Activated CD4-positive, alpha-beta memory T cell treated with anti-CD3 and anti-CD28 coated beads for 36 hours (primary cell): ENCODE measurements at places on chromosomes 11 and 22. TPM values are rescaled to one million over a fixed set of nuclear protein-coding genes. Genes with fewer than 3 reads are reported as not detected.

Gene CAPN5
- total RNA-seq = 1.1 TPM

Gene OR10D3
- total RNA-seq = not detected

Gene CHRNA10
- 1.0 TPM for total RNA-seq

Gene RBMXL2
- not detected for total RNA-seq

Gene RIMBP3C
- 0.46 TPM for total RNA-seq

Gene OVOL1
- not detected for total RNA-seq

Gene AMPD3
- total RNA-seq = 25.7 TPM

Gene MUC6
- total RNA-seq = not detected

Gene PSMA1
- 332 TPM for total RNA-seq

Gene ISX
- not detected for total RNA-seq

Gene INS
- not detected for total RNA-seq

Gene C22orf15
- 0.31 TPM for total RNA-seq

Gene THAP12
- 49.2 TPM for total RNA-seq

Gene LINC01488
- not detected for total RNA-seq

Gene CBL
- total RNA-seq = 31.2 TPM

Gene RASSF7
- total RNA-seq = 18.8 TPM

Gene PGA4
- total RNA-seq = not detected

GRCh38 chr11:76336597-76336996, 44.3 kb downstream of the THAP12 start:
- peaks cover 21% of the 10 kb centered on the region for H3K4me1 ChIP-seq
- H3K27me3 ChIP-seq = no peaks in the 10 kb centered on the region
- no peak overlapping the region for H3K4me3 ChIP-seq

GRCh38 chr11:120912504-120912903, 111.4 kb upstream of the TBCEL start:
- no peak overlapping the region for H3K27ac ChIP-seq
- no peaks in the 10 kb centered on the region for H3K4me1 ChIP-seq
- no peak for DNase-seq
- no peak overlapping the region for H3K4me3 ChIP-seq
- no peaks in the 10 kb centered on the region for H3K36me3 ChIP-seq
- peaks cover 7% of the 10 kb centered on the region for H3K27me3 ChIP-seq

GRCh38 chr11:33652930-33653329, 47.7 kb downstream of the C11orf91 start:
- H3K4me1 ChIP-seq = no peaks in the 10 kb centered on the region
- no peak overlapping the region for H3K27ac ChIP-seq
- no peak for DNase-seq
- no peak overlapping the region for H3K4me3 ChIP-seq

DNA sequence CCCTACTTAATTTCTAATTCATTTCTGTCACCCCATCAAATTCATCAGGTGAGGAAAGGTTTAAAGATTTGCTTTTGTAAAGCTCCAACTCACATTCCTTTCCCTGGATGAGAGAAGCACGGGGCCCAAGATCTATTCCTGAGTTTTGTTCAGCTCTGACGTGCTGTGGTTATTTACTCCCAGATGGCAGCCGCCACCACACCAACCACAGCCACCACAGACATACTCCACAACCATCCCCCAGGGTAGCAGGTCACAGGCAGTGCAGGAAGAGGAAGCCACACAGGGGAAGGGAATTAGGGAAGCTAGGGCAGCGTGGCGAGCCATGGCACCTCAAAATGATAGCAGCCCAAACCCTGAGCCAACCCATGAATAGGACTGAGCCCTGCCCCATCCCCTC, 63.5 kb upstream of the CSNK2A3 start:
- no peak overlapping the region for H3K27ac ChIP-seq
- no peak overlapping the region for H3K4me3 ChIP-seq
- peaks cover 12% of the 10 kb centered on the region for H3K27me3 ChIP-seq
- DNase-seq = no peak

GRCh38 chr11:93585758-93586157, 42.6 kb upstream of the SMCO4 start:
- no peak for DNase-seq
- no peak overlapping the region for H3K27ac ChIP-seq
- H3K36me3 ChIP-seq = no peaks in the 10 kb centered on the region
- H3K4me3 ChIP-seq = no peak overlapping the region
- peaks cover 9% of the 10 kb centered on the region for H3K27me3 ChIP-seq

- H3K4me1 ChIP-seq = peaks cover 21% of the 10 kb centered on the region
- H3K27ac ChIP-seq = peak overlapping the region; percentile 19
- H3K36me3 ChIP-seq = peaks cover 45% of the 10 kb centered on the region
- DNase-seq = no peak
- H3K4me3 ChIP-seq = no peak overlapping the region
Observed at GRCh38 chr11:72002841-72003775, 4.4 kb downstream of the IL18BP start.

DNA sequence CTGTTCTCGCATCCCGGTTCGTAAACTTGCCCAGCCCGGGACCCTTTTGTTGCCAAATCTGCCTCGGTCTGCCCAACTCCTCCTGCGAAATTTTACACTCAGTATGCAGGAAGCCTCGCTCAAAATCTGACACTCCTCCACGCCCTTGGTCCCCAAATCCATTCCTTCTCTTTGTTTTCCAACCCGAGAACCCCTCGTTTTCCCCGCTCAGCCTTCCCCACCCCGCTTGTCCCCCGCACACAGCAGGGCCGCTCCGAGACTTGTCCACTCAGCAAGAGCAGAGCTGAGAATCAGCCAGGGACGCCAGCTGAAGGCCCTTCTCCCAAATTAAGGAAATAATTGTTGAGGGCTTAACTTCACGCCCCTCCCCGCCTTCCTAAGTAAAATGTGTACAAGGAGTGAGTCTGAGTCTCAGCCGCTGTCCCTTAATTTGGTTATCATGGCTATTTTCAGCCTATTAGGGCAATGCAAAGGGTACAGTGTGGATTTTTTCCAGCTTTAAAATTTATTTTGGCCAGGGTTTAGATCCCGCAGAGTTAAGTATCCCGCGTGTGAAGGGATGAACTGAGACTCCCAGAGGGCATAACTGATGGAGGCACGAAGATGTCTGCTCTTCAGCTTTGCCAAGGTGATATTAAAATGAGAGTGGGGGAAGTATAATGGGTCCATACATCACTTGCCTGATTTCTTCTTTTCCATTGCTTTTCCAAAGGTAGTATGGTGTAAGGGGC, 581 bp upstream of the FBXO3 start:
- no peak for DNase-seq
- peak overlapping the region; percentile 80 for H3K4me3 ChIP-seq
- no peak overlapping the region for H3K27ac ChIP-seq
- H3K36me3 ChIP-seq = peaks cover 4% of the 10 kb centered on the region

GRCh38 chr11:10663990-10664389, 29.6 kb downstream of the IRAG1 start:
- H3K27me3 ChIP-seq = peaks cover 6% of the 10 kb centered on the region
- no peak overlapping the region for H3K4me3 ChIP-seq
- no peaks in the 10 kb centered on the region for H3K36me3 ChIP-seq
- no peak for DNase-seq
- peaks cover 6% of the 10 kb centered on the region for H3K4me1 ChIP-seq

DNA sequence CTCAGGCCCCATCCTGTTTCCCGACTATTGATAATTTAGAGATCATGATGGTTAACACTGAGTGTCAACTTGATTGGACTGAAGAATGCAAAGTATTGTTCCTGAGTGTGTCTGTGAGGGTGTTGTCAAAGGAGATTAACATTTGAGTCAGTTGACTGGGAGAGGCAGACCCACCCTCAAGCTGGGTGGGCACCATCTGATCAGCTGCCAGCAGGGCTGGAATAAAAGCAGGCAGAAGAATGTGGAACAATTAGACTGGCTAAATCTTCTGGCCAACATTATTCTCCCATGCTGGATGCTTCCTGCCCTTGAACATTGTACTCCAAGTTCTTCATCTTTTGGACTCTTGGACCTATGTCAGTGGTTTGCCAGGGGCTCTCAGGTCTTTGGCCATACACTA, 1170.0 kb upstream of the CNTN5 start:
- no peak overlapping the region for H3K4me3 ChIP-seq
- no peaks in the 10 kb centered on the region for H3K4me1 ChIP-seq
- H3K27ac ChIP-seq = no peak overlapping the region
- H3K36me3 ChIP-seq = no peaks in the 10 kb centered on the region
- DNase-seq = no peak

DNA sequence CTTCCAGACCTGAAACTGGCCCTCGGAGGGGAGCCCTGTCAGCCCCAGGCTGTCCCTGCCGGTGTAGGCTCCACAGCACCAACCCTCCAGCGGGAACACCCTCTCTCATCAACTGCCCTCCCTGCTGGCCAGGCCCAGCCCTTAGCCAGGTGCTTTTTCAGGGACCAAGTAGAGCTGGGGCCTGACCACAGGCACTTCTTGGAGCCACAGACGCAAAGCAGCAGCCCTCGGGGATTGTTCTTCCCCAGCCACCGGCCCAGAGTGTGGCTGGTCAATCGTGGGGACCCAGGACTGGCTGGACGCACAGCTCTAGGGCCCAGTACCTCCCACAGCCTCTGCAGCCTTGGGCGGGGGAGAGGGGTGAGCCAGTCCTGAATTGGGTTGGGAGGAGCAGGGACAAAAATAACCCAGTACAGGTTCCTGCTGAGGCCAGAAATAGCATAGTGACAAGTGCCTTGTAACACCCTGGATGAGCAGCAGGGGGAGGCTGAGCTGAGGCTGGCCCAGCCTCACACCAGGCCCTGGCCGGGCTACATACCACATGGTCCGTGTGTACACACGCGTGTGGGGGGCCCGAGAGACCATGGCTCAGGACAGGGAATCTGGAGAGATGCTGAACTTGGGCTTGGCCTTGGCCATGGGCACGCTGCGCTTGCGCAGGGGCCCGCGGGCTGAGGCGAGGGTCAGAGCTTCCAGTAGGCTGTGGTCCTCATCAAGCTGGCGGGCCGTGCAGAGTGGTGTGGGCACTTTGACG, 2.0 kb downstream of the KCNJ11 start:
- H3K27ac ChIP-seq = no peak overlapping the region
- H3K4me3 ChIP-seq = no peak overlapping the region
- no peaks in the 10 kb centered on the region for H3K4me1 ChIP-seq
- DNase-seq = peak; percentile 56
- peaks cover 4% of the 10 kb centered on the region for H3K27me3 ChIP-seq

DNA sequence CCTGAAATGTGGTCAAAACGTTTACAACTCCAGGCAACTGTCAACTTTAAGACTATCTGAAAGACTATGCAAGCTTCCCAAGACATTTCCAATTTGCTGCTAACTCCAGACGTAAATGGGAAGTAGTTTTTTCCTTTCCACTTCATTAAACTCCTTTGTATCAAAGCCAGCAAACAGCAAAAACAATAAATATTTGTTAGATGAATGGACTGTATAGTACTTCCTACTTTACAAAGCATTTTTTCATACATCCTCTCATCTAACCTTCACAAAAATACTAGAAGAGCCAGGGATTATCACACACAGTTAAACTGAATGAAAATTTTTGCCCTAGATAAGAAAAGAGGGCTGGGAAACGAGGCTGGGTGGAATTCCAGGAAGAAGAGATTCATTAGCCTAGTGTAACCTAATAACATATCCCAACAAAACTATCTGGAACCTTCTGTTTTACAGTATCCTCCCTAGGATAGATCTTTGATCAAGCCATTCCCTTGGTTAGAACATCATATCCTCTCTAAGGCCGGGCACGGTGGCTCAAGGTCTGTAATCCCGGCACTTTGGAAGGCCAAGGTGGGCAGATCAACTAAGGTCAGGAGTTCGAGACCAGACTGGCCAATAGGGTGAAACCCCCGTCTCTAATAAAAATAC, 10.4 kb downstream of the NUP98 start:
- peaks cover 76% of the 10 kb centered on the region for H3K4me1 ChIP-seq
- H3K36me3 ChIP-seq = peaks cover 9% of the 10 kb centered on the region
- no peak overlapping the region for H3K4me3 ChIP-seq
- no peak for DNase-seq
- H3K27me3 ChIP-seq = no peaks in the 10 kb centered on the region

GRCh38 chr11:22753416-22753815, 76.2 kb downstream of the SVIP start:
- no peaks in the 10 kb centered on the region for H3K4me1 ChIP-seq
- no peaks in the 10 kb centered on the region for H3K36me3 ChIP-seq
- DNase-seq = no peak
- H3K27me3 ChIP-seq = peaks cover 2% of the 10 kb centered on the region
- no peak overlapping the region for H3K27ac ChIP-seq

GRCh38 chr11:40597546-40598113, 861.8 kb downstream of the LRRC4C start:
- no peaks in the 10 kb centered on the region for H3K27me3 ChIP-seq
- no peak overlapping the region for H3K27ac ChIP-seq
- no peak overlapping the region for H3K4me3 ChIP-seq

DNA sequence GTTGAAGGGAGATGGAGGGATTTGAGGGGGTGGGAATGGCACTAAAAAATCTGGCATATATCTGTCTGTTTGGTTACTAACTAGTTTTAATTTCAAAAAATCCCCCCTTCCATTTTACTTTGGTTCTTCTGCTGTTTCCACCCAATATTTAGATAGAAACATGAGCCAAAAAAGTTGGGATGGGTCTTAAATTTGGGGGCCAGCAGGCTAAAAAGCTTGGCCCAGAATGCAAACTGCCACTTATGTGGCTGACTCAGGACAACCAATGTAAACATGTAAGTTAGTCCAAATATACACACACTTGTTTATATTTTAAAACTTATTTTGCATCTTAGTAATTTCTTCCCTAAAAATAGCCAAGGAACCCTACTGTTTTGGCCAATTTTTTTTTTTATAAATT, 35.7 kb downstream of the LGR4 start:
- H3K4me1 ChIP-seq = no peaks in the 10 kb centered on the region
- no peak overlapping the region for H3K4me3 ChIP-seq

GRCh38 chr22:18024956-18025720, 777 bp upstream of the MICAL3 start:
- peaks cover 25% of the 10 kb centered on the region for H3K27me3 ChIP-seq
- DNase-seq = no peak
- peaks cover 11% of the 10 kb centered on the region for H3K4me1 ChIP-seq
- H3K4me3 ChIP-seq = peak overlapping the region; percentile 57

GRCh38 chr11:69818231-69818602, 999 bp downstream of the FGF3 start:
- H3K27ac ChIP-seq = no peak overlapping the region
- no peaks in the 10 kb centered on the region for H3K36me3 ChIP-seq
- DNase-seq = no peak
- H3K4me3 ChIP-seq = no peak overlapping the region
- H3K27me3 ChIP-seq = peaks cover 45% of the 10 kb centered on the region

- H3K4me3 ChIP-seq = no peak overlapping the region
- DNase-seq = no peak
- H3K27ac ChIP-seq = no peak overlapping the region
- H3K36me3 ChIP-seq = no peaks in the 10 kb centered on the region
Observed at GRCh38 chr11:25981998-25982397, 349.9 kb upstream of the ANO3 start.

GRCh38 chr11:62504158-62504973, 42.2 kb downstream of the AHNAK start:
- no peak overlapping the region for H3K4me3 ChIP-seq
- peaks cover 9% of the 10 kb centered on the region for H3K4me1 ChIP-seq
- DNase-seq = no peak
- H3K27ac ChIP-seq = no peak overlapping the region

DNA sequence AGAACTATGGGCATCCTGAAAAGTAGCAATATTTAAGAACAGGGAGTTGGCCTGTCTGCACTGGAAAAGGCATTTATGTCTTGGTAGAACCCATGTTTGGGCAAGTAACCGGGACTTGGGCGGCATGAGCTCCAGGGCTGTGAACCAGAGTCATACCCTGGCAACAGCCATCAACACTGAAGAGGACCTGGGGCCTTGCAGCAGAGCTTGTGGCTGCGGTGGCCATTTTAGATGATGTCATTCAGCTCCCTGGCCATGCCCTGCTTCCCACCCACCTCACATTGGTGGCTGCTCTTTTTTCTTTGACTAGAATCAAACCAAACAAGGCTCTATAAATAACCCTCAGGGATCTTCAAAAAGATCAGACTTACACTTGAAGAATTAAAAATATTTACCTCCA, 26.6 kb downstream of the EHF start:
- no peak for DNase-seq
- peaks cover 26% of the 10 kb centered on the region for H3K4me1 ChIP-seq
- no peaks in the 10 kb centered on the region for H3K36me3 ChIP-seq
